ENCODE measurements at places on chromosomes 1 and 21.

GRCh38 chr1:219247441-219247840, 73.8 kb downstream of the LYPLAL1 start:
- no peak for DNase-seq

DNA sequence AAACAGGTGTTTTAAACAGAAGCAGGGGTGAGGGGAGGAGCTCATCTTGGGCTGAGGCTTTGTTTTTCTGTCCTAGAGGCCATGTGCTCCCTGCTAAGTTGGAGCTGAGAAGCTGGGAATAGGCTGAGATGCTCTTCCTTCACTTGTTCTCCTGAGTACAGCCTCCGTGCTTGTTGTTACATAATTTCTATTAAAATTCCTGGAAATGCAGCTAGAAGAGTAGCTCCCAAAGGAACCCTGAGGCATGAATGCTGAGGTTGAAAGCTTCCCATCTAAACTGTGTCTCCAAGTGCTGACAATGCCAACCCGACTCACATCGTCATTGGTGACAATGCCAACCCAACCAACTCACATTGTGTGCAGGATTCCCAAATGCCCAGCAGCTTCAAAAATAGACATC, 12.6 kb upstream of the ITPKB start:
- DNase-seq, result no peak

GRCh38 chr1:55916907-55917306, 662.5 kb downstream of the PLPP3 start:
- DNase-seq, result no peak

DNA sequence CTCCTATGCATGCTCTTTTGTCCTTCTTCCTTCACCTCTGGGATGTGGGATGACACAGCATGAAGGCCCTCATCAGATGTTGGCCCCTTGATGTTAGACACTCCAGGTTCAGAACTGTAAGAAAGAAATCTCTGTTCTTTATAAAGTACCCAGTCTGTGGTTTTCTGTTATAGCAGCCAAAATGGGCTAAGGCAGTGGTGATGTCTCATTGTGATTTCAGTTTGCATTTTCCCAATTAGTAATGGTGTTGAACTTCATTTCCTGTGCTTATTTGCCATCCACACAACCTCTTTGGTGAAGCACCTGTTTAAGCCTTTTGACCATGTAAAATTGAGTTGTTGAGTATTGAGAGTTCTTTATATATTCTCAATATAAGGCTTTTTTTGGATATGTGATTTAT, 129.3 kb upstream of the C1orf174 start:
- DNase-seq, result no peak

DNA sequence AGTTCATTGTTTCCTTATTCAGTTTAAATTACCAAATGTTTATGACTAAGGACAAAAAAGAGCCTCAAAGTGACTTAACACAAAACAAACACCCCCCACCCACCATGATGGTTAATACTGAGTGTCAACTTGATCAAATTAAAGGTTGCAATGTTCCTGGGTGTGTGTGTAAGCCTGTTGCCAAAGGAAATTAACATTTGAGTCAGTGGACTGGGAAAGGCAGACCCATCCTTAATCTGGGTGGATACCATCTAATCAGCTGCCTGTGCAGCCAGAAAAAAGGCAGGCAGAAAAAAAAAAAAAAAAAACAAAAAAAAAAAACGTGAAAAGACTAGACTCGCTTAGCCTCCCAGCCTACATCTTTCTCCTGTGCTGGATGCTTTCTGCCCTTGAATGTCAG, 543.4 kb downstream of the NEGR1 start:
- no peak for DNase-seq

All from islet precursor cell (in vitro differentiated cells).